ENCODE measurements at places on chromosomes 13 and 19.

GRCh38 chr13:64311112-64311511, 2895.5 kb upstream of the PCDH20 start:
- no peak for DNase-seq

DNA sequence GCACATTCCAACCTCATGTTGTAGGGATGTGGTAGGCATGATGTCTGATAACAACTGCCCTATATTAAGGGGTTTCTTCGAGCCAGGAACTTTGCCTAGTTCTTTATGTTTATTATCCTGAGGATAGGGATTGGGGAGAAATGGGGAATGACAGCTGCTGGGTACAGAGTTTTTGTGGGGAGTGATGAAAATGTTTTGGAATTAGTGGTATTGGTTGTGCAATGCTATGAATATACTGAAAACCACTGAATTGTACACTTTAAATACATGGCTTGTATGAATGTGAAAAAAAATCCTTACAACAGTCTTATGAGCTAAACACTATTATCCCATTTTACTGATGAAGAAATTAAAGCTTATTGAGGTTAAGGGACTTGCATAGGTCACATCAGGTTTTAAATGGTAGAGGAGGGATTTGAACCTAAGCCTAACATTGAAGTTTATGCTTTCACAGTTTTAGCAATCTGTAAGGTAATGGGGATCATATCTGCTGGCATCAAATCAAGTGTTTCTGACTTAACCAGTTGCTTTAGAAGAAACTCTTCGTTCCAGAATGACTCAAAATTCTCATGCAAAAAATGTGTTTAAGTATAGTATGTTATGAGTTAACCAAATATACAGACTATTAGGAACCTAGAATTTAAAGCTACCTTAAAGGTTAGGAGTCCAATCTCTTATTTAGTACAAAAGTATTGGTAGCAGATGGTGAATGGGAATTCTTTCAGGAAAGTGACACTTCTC, 61.4 kb downstream of the ERCC5 start:
- no peak for DNase-seq

DNA sequence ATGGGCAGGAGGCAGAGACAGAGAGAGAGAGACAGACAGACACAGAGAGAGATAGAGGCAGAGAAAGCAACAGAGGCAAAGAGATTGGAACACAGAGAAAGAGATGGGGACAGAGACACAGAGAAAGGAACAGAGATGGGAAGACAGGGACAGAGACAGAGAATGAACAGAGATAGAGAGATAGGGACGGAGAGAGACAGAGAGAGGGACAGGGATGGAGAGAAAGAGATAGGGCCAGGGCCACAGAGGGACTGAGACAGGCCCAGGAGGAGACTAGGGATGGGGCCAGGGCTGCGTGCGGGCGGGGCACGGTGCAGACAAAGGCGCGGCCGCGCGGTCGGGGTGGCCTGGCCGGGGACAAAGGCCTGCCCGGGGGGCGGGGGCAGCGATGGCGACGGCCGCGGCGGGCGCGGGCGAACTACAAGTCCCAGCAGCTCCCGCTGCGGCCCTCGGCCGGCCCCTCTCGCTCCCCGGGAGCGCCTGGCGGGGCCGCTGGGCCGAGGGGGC, at the start of gene ZNF358:
ZNF358 (plus strand) TSS at position 459 of the 507 bp plus-strand sequence. CDS start 3,140 bp downstream, outside the sequence.
- peak; percentile 25 for DNase-seq

DNA sequence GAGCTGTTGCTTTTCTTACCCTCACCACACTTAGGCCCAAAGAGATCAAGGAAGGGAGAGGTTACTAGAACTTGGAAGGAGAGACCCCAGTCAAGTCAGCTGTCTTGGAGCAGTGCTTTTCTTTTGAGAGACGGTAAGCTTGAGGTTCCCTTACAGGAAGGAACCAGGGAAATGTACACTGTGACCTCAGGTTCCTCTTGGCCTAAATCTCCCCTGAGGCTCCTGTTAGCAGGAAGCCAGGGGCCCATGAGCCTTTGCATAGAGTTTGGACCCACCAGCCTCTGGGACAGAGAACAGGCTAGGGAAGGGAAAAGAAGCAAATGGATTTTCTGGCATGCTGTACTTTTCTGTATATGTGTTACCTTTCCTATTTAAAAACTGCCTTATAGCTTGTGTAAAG, 5.9 kb upstream of the GPR18 start:
- no peak for DNase-seq

DNA sequence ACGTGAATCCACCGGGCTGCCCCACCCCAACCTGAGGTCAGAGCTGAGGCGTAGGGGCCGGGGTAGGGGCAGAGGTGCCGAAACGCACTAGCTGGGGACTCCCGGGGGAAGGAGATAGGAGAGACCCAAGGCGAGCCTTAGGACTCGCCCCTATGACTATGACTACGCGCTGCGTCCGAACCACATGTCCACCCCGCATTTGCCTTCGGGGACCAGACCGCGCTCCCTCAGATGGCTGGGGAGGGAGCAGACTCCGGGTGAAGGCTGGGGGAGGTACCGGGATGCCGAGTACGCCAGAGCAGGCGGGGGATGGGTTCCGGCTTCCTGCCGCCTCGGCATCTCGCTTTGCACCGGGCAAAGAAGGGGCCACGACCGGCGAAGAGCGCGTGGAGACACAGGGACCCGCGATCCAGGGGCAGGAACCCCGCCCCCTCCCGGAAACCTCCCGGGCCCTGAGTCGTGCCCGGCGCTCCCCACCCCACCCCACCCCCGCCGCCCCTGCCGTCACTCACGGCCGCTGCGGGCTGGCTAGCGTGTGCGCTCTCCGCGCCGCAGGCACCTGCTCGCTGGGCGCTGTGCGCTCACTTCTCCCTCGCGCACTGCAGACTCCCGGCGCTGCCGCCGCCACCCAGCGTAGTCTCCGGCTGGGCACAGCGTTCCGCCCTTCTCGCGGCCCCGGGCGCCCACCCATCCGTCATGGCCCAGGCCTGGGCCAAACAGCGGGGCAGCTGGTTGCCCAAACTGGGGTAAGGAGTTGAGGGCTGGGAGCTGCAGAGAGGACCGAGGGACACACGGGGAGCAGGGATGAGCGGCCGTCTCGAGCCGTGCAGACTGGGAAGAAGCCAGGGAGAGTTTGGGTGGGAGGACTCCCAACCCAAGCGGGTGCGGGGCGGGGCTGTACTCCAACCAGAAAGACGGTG, 622 bp upstream of the VSTM2B start:
- DNase-seq, result no peak

DNA sequence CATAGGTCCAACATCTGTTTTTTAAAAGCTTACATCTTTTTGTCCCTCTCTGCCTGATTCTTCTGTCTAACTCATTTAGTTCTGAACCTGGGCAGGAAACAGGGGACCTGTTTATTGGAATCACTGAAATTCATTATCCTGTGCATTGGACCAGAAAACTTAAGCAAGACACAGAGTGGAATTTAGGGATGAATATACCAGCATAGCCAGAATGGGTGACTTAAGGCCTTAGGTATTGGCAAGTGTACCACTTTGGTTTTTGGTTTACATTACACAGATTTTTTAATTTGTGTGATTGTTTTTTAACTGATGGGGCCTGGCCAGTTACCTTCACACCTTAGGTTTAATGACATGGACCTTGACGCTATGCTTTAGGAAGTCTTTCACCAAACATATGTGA, 232.5 kb downstream of the GPC5 start:
- DNase-seq, result no peak

DNA sequence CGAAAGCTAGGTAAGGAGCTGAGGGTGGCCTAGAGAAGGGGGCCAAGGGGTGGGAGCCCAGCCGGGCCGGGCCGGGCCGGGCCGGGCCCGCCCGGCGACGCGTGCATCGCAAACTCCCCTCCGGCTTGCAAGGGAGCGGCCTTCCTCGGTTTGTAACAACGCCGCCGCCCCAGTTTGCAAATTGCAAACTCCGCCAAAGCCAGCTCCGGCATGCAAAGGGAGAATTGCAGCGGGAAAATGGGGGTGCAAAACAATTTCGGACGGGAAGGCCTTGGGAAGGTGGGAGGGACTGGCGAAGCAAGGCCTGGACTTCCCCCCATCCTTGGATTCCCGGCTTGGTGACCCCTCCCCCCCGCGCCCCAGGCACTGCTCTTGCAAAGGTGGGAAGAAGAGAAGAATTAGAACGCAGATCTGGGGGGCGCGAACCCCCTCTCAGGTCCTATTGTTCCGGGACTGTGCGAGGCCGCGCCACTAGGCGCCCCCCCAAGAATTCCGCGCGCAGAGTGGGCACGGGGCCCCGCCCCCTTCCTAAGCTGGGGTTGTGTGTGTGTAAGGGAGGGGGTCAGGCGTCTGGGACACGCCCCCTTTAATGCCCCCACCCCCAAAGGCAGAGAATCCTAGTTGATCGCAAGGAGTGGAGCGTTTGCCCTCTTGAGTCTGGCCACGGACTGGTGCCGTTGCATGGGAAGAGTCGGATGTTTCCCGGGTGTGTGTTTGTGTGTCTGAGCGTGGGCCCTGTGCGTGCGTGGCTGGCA, 926 bp downstream of the PRR12 start:
- peak; percentile 41 for DNase-seq

GRCh38 chr19:14515501-14516047, 2.6 kb downstream of the DNAJB1 start:
- no peak for DNase-seq

Measured in activated gamma-delta T cell treated with Interleukin-2 at 50 U/mL for 16 hours (primary cell).